Stimulated activated CD4-positive, alpha-beta T cell treated with anti-CD3 and anti-CD28 coated beads, Interleukin-2, amount 100 ng/mL, for 48 hours (primary cell): ENCODE measurements at places on chromosomes 7 and 10.

DNA sequence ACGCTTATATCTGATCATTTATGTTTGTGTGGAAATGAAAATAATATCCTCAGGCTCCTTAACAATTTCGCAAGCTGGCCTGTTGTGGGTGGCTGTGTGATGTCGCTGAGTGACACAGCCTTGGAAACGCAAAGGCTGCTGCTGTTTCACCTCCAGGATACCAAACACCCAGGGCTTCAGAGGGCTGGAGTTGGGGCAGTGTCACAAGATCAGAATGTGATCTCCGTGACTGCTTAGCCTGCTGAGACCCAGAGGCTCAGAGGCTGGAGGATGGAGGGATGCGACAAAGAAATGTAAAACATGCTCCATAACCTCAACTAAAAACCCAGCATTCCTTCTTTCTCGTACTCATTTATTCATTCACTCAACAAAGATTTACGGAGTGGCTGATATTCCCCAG lies 37.2 kb upstream of the BMPER start:
- DNase-seq: no peak

DNA sequence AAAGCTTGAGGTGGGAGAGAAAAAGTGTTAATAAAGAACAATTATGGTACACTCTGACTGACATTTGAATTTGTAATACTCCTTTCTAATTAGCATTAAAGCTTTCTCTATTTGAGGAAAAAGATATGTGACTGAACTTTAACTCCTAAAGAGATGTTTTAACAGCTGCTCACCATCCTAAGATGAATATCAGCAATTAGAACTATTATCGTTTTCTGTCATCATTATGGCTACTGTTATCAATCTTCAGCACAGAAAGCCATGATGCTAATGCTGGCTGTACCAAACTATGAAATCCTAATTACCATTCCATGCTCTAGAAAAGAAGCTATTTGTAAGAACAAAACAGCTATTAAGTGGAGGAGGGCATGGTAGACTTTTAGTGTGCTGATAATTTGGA lies 228.8 kb upstream of the CSTF2T start:
- no peak for DNase-seq

DNA sequence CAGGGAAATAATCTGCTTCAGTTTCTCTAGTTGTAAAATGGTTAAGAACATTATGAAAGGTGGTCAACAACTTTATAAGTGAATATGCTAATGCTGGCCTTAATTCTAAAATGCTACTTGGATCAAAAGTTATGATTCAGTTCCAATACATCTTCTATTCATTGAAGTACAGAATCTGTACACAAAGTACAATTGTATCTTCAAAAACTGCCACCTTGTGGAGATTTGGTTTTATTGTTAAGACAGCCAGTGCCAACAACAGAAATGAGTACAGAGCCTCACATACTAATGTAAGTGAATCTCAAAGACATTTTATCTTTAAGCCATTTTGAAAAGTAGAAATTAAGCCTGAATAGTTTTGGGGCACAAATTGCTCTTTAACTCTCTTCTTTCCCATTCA lies 194.0 kb downstream of the CFTR start:
- no peak for DNase-seq

GRCh38 chr7:151869968-151870918 lies 6.7 kb downstream of the PRKAG2 start:
- no peak for DNase-seq

DNA sequence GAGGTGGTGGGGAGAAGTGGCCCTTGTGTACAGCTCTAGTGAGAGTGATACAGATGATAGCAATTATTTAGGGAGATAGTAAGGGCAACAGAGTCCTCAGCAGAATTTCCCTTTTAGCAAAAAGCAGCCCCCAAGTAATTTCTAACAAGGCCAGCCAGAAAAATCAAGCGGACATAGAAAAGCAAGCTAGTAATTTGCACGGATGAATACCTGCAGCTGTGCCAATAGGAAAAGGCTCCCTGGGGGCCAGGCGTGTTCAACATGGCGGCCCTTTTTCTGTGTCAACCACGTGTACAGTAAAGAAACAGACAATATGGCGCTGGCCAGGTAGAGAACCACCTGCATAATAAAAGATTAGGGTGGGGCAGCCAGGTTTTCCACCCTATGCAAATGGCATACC lies 7.4 kb downstream of the MCM10 start:
- DNase-seq: no peak

- DNase-seq: no peak
Measured at GRCh38 chr10:34156781-34157425, 658.2 kb downstream of the PARD3 start.

GRCh38 chr10:48526011-48526821 lies 78.7 kb downstream of the ARHGAP22 start:
- DNase-seq: no peak

DNA sequence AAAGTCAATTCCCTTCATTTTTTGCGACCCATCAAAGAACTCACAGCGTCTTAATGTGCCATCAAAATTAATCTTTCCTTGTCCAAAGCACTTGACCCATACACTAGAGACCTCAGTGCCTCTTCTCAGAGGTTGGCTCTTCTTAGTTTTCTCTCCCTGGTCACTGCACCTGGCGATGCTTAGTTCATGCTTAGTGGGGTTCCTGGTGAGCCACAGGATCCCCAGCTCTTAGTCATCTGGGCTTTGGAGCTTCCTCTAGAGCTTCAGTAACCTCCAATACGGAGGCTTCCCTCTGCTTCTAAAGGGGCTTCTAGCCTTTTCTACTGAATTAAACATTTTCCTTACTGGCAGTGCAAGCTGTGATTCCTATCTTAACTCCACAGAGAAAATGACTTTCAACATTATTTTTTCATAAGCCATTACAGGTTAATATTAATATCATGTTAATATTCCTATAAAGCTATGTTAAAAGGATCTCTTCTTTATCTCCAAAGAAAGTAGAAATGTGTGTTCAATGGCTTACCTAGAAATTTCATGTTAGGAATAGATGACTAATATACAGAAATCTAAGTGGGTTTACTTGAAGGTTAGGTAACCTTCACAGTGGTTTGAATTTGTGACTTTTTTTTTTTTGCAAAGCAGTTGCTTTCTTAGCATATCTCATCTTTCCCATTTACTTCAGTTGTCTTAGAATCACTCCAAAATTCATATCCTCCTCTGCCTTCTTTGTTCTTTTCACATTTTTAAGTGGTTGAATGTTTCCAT lies 295.2 kb downstream of the CAMK1D start:
- DNase-seq: no peak

- DNase-seq: no peak
Measured at GRCh38 chr7:55087521-55087961, 68.7 kb downstream of the EGFR start.
